NCI-H2081 (cell line): ENCODE measurements at places on chromosomes 2 and 18.

GRCh38 chr18:37322492-37323035 lies 243.0 kb downstream of the CELF4 start:
- peak; percentile 25 for DNase-seq

DNA sequence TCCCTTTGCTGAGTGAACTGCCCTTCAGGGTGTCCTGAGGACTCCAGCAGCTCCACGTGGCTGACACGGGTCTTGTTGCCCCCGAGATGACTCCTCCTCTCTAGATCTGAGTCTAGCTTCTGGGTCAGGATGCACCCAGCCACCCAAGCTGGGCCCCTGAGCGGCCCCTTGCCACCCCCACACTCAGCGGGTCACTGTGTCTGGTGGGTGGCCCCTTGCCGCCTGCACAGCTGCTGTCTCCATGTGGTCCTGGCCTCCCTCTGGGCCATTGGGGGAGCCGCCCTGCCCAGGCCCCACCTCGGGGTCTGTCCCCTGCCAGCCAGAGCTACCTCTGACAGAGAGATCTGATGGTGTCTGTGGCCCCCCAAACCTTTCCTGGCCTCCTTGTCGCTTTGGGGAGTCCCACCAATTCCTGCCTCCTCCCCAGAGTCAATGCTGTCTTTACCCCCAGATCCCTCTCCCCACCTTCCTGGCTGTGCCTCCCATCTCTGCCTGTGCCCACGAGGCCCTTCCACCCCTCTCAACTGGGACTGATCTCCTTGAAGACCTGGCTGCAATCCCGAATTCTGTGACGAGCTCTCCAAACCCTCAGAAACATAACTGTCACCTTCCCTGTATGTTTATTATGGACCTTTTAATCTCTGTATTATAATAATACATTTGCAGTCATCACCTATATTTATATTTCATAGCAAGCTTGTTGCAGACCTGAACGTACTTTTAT lies 46.5 kb downstream of the TWIST2 start:
- DNase-seq: no peak

GRCh38 chr2:88318956-88319330 lies 133.6 kb downstream of the FOXI3 start:
- no peak for DNase-seq

DNA sequence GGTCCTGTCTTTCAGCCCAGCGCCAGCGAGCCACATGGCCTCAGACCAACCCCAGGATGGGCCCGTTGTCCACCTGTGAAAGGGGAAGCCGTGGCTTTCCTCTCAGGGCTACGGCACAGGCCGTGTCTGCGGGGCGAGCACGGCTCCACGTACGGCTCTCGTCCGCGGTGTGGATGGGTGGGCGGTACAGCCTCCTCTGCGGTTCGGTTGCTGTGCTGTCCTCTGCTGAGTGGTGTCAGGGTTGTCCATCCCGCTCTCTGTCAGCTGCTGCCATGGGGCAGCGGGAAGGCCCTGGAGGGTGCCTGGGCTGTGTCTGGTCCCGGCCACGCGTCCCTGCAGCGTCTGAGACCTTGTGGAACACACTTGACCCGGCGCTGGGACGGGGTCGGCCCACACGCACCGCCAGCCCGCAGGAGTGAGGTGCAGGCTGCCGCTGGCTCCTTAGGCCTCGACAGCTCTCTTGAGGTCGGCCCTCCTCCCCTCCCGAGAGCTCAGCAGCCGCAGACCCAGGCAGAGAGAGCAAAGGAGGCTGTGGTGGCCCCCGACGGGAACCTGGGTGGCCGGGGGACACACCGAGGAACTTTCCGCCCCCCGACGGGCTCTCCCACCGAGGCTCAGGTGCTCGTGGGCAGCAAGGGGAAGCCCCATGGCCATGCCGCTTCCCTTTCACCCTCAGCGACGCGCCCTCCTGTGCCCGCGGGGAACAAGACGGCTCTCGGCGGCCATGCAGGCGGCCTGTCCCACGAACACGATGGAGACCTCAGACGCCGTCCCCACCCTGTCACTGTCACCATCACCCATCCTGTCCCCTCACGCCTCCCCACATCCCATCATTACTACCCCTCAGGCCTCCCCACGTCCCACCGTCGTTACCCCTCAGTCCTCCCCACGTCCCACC lies 128.7 kb downstream of the NFATC1 start:
- no peak for DNase-seq

- DNase-seq: no peak
Measured at GRCh38 chr18:11857177-11857887, 6.1 kb downstream of the CHMP1B start.

- no peak for DNase-seq
Measured at GRCh38 chr2:174731546-174731945, 32.7 kb downstream of the CHRNA1 start.

DNA sequence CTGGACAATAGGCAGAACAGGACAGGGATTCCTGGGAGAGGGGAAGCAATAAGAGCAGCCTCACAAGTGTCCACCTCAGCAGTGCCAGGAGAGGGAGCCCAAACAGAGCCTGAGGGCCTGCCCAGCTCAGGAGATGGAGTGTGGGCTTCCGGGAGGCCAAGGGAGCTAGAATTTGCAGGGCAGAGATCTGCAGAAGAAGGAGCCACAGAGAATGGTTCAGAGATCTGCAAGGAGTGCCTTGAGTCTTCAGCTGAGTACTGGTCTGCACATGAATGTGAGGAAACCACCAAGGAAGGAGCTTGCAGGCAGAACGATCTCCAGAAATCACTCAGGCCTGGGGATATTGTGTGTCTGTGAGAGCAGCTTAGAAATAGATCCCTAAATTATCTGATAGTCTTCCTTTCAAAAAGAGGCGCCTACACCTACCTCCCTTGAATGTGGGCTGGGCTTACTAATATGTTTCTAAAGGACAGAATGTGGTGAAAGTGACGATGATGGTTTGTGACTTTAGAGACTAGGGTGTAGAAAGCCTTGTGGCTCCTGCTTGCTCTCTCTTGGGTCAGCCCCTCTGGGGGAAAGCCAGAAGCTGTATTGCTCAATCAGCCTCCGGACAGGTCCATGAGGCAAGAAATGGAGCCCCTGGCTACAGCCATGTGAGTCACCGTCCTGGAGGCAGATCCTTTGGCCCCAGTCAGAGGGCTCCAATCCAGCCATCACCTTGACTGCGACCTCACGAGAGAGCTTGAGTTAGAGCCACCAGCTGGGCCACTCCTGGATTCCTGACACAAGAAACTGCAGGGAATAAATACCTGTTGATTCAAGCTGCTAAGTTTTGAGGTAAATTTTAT lies 7.6 kb upstream of the LPIN1 start:
- no peak for DNase-seq

DNA sequence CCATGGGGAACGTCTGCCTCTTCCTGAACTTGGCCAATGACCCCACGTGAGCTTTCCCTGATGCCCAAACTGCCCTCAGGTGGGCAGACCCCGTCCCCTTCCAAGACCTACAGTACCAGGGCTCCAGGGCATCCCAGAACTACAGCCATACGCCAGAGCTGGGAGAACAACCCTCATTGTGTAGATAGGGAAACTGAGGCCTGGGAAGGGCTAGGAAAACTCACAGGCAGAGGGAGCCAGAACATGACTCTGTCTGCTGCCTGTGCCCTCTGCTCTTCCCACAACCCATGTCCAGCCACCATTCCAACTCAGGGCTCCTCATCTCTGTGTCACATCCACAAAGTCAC lies 16.8 kb upstream of the ANKRD53 start:
- DNase-seq: no peak

GRCh38 chr2:108074946-108075345 lies 88.6 kb downstream of the SLC5A7 start:
- DNase-seq: no peak

DNA sequence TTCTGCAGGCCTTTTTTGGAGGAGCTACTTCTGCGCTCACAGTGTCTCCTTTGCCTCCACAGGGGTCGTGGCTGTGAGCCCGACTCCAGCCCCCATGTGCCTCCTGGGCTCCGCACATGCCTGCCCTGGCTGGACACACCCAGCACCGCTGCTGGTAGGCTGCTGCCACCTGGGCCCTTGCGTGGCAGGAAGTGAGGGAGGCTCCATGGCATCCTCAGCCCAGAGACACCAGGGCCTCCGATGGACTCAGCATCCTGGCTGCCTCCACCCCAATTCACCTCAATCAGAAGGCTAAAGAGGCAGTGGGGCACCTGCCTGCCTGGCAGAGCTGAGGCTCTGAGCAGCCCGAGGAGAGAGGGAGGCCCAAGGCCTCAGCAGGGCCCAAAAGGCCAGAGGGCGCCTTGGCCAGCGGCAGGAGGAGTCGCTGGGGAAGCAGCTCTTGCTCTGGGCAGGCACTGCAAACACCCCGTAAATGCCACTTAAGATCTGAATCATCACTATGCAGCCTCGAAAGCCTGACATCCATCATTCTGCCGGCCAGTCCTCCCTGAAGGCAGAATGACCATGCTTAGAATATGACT lies 68.3 kb upstream of the OTOS start:
- no peak for DNase-seq

DNA sequence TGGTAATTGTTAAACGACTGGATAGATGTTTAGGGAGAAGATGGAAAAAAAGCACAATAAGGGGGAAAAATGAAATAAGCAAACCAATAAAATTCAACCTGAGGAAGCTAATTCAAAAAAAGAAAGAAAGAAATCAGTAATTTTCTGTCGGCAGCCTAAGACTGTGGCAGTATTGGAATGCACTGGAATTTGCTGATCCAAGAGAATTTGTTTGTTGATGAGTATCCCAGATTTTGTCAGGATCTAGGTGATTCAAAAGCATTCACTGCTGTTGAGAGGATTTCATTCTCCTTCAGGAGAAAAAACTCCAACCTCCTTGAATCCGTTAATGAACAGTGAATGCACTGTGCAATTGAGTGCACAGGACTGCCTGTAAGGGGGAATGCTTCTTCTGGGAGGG lies 546.7 kb downstream of the CNTNAP5 start:
- DNase-seq: no peak

- DNase-seq: no peak
Measured at GRCh38 chr18:44143072-44143471, 537.6 kb upstream of the SETBP1 start.

GRCh38 chr2:58146707-58147106 lies 94.4 kb downstream of the FANCL start:
- DNase-seq: no peak

DNA sequence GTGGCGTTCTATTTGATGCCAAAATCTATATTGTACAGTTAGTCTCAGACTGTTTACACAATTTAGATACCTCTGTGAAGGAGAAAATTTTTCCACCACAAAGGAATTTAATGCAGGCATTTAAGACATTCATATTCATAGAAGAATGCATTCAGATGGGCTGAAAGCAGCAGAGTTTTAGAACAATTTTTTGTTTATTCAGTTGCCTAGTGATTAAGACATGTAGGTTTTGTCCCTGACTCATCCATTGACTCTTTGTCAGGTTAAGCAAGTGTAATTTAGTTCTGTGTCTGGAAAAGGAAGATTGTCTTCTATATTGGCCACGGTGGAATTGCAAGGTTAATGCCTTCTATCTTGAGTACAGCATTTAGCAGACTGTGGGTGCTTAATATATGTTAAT lies 515.0 kb downstream of the PARD3B start:
- DNase-seq: no peak

GRCh38 chr2:234491281-234491680 lies 5.6 kb downstream of the ARL4C start:
- no peak for DNase-seq

- DNase-seq: no peak
Measured at GRCh38 chr2:20622731-20623130, 28.2 kb downstream of the HS1BP3 start.

- no peak for DNase-seq
Measured at GRCh38 chr2:149068225-149068995, 29.9 kb downstream of the LYPD6B start.

DNA sequence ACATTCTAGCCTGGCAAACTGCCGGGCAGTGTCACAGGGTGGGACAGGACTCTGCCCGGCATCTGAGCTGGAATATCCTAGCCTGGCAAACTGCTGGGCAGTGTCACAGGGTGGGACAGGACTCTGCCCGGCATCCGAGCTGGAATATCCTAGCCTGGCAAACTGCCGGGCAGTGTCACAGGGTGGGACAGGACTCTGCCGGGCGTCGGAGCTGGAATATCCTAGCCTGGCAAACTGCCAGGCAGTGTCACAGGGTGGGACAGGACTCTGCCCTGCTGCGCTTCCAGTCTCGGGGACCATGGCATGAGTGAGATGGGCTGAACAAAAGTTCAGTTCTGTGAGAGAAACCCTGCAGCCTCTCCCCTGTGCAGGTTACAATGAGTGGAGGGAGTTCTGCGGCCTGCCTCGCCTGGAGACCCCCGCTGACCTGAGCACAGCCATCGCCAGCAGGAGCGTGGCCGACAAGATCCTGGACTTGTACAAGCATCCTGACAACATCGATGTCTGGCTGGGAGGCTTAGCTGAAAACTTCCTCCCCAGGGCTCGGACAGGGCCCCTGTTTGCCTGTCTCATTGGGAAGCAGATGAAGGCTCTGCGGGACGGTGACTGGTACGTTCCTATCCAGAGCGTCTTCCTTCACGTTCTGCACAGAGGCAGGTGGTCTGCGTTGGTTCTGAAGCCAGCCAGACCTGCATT lies 80.3 kb downstream of the TPO start:
- DNase-seq: no peak

- DNase-seq: no peak
Measured at GRCh38 chr18:36610661-36611060, 218.1 kb downstream of the TPGS2 start.

GRCh38 chr2:33264766-33265165 lies 211.7 kb upstream of the RASGRP3 start:
- no peak for DNase-seq

- DNase-seq: no peak
Measured at GRCh38 chr18:23593720-23594119, 7.4 kb upstream of the NPC1 start.

GRCh38 chr2:240131296-240131695 lies 4.8 kb downstream of the COPS9 start:
- DNase-seq: no peak
